GM03348 (cell line): ENCODE measurements at places on chromosomes 6 and 20.

DNA sequence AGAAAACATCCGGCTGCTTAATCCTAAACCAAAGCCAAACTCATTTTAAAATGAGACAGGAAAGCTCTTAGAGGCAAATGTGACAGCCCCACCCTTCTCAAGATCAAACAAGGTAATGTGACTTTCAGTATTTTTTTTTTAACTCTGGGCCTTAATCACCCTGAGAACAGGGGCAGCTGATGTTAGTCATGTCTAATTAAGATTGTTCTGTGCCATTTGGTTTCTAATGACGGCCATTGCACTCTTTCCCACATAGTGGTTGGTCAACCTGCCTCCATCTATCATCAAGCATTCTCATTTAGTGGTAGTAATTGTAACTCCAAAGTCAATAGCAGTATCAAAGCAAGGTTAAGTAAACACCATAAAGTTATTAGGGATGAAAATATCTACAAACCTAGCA, 191.6 kb upstream of the EXOC2 start:
- no peak for DNase-seq

DNA sequence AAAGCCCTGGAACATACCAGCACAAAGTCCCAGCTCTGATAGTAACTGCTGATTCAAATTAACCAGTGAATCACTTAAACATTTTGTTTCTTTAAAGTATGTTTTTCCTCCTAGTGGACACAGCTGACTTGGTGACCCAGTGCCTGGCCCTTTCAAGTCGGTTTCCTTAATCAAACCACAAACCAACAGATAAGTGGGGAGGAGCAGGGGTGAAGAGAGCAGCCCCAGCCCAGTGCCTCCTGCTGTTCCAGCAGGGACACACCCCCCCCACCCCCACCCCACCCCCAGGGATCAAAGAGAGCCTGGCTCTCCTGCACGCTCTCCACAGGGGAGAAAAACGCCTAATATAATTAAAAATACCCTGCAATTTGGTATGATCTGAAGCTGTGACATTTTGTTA, 55.4 kb upstream of the TBXT start:
- DNase-seq = no peak

DNA sequence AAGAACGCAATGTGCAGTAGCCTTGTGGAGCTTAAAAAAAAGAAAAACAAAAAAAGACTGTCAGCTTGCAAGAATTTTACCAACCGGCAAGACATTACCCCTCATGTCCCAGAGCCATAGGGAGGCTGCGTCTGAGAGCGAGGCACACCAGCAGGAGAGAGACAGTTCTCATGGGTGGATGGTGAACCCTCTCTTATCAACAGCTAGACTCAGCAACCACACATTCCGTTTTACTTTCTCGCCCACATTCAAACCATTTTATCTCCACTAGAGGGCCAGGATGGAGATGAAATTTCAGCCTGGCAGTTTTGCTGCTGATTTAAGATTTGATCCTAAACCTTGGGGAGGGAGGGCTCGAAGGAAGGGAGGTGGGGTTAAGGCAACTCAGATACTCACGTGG, 247.0 kb downstream of the ATXN1 start:
- DNase-seq = peak; percentile 63

DNA sequence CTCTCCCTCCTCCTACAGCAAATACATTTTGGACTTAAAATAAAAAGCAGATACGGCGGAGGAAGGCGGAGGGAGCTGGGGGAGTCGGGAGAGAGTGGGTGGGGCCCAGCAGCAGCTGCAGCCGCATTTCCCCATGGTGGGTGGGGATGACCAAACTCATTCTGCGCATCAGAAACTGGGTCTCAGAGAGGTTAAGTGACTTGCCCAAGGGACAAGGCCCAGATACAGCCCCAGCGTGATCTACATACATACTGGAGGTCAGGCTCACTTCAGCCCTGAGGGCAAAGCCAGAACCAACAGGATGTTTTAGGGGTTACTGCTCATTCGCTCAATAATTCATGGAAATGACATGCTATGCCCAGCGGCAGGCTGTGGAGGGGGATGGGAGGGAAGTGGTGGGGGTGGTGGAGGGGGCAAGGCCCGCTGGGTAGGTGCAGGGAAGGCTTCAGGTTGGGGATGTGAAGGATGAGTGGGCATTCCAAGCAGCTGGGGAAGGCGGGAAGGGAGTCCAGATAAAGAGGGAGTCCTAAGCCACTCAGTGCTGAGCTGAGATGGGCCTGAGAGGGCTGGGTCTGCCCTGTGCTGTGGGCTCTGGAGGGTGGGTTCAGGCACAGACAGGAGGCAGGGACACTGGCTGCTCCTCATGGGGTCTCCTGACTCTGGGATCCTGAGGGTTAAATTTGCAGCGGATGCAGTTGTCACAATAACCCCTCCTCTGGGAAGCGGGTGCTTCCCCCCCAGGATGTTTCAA, 31.0 kb downstream of the DLGAP4 start:
- no peak for DNase-seq

DNA sequence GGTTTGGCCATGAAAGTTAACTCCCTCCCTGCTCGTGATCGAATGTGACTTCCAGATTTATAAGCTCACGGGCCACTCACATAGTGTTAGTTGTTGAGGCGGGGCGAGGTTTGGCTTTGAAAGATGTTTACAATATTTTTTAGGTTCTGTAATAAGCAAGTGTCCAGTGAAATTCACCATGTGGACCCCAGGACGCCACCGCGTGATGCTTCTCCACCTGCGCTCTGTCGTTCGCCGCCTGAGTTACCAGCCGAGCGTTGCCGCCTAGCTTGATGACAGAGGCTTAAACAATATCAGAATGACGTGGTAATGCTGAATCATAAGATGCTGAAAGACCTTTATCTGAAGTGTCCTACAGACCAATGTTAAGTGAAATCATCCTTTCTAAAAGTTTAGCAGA, 241.0 kb downstream of the MYLK4 start:
- no peak for DNase-seq

- DNase-seq = peak; percentile 93
Measured at GRCh38 chr6:36735110-36736071, 37.8 kb downstream of the RAB44 start.

DNA sequence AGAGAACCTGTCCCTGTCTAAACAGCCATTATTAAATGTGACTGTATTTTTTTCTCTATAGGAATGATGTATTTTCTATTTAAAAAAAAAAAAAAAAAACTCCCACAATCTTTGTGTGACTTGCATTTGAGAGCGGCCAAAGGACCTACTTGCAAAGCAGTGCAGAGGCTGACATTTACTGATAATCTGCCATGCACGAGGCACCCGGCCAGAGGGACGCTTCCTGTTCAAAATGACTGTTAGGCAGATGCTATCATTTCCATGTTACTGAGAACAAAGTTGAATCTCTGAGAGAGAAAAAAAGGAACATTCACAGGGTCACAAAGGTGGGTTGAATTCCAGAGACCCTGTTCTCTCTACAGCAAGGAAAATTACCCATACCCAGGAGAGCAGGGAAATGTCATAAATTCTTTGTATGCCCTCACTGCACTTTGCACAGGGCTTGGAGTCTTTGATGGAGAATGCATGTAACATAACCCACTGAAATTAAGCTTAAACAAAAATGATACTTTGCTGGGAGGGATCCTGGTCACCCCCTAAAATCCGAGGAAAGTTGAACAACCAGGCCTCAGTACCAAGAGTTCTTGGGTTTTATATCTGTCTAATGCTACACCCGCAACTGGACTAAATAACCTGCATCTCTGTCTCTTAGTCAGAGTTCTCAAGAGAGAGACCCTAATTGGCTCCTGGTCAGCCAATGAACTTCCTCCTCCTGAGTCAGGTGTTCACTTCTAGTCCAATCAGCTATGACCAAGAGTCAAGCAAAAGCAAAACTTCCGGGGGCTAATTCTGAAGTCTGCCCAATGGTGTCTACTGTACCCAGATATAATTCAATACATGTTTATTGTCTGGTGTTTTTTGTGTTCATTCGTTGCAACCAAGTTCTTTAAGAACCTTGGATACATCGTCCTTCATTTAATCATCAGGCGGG, 61.2 kb downstream of the GCLC start:
- no peak for DNase-seq

DNA sequence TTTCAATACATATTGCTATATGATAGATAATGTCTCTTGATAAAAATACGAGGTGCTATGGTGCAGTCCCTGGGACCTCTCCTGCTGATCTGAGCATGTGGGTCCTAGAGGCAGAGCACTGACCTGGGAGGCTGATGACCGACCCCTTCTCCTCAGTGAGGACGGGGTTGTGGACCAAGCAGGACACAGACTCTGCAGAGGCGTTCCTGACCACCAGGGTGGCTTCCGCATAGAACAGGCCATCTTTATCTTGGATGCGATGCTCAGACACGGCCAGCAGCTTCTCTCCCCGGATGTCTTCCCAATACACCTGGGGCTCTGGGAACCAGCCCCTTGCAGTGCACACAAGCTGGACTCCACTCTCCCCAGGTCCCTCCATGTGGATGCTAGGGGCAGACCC, 4.2 kb downstream of the BTNL2 start:
- DNase-seq = no peak

- no peak for DNase-seq
Measured at GRCh38 chr20:14820771-14821170, 483.4 kb upstream of the FLRT3 start.

GRCh38 chr6:26363882-26364701, 906 bp upstream of the BTN3A2 start:
- peak; percentile 8 for DNase-seq

DNA sequence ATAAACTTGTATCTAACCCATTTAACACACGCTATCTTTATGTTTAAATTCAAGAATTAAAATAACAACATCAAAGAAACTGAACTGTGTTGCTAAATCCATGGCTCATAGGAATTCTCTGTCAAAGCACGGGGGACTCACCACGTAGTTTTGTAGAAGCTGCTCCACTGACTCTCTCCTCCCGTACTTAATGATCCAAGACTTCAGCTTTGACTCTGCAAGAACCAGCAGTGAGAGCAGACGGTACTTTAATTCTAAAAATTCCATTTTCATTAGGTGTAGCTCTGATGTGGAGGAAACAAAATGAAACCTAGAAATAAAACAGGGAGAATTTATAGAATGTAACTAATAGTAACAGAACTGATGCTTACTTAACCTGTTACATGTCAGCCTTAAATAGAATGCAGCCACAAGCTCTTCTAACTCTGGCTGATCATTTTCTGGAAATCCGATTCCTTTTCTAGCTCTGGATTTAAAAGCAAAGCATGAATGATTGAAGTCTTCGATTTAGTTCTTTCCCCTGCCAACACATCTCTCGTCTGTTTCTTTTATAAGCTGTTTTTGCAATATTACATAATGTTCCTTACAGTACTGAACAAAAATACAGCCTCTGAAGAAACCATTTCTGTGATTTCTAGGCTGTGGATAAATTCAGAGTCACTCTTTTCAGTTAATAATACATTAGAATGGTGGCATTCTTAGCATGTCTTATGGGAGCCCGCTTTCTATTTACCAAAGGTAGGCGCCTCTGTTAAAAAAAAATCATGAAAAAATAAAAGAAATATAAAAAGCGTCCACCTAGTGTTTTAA, 165.5 kb downstream of the SYNE1 start:
- peak; percentile 45 for DNase-seq

DNA sequence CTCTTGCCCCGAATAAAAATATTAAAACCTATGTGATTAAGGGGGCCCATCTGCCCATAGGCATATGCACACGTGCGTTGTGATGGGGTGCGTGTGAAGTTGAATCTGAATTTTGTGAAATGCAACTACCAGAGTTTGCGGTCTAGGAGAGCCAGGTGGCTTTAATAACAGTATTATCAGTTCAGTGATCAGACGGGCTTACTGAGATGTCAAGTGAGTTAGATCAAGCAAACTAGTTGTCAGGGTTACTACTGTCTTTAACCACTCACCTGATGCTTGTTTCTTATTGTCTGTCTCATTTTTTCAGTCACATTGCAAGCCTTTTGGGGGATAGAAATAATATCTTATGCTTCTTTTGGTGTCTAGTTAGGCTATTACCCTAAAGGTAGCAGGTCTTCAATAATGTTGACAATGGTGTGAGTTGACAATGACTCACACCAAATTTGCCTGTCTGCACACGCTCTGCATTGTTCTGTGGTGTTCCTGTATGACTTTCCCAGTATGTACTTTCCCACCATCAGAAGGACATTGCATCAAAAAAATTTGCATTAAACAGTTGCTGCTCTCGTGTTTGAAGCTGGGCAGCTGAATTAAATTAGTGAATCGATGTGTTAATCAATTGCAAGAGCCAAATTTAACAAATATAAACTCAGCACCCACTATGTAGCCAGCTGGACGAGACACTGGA, 103.1 kb upstream of the NAA20 start:
- DNase-seq = no peak

DNA sequence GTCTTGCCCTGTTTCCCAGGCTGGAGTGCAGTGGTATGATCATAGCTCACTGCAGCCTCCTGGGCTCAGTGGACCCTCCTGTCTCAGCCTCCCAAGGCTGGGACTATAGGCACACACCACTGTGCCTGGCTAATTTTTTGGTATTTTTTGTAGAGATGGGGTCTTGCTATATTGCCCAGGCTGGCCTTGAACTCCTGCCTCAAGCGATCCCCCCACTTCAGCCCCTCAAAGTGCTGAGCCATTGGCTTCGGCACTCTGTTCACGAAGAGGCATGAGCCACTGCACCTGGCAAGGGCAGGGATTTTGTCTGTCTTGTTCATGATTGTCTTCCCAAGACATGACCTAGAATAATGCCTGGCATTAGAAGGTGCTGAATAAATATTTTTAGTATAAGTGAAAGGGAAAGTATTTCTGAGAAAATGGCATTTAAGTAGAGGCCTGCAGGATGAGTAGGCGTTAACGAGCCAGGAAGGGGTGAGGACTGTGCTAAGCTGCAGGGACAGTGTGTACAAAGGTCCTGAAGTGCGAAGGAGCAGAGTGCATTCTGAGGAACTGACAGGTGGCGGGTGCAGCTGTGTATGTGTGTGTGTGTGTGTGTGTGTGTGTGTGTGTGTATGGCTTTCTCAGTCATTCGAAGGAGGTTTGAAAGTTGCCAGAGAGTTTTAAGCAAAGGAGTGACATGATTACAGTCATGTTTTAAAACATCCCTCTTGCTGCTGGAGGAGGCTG, 43.0 kb downstream of the VEGFA start:
- no peak for DNase-seq

GRCh38 chr6:148524976-148525375, 182.3 kb downstream of the SASH1 start:
- no peak for DNase-seq

- peak; percentile 36 for DNase-seq
Measured at GRCh38 chr20:3420211-3420707, 12.8 kb upstream of the DNAAF9 start.

DNA sequence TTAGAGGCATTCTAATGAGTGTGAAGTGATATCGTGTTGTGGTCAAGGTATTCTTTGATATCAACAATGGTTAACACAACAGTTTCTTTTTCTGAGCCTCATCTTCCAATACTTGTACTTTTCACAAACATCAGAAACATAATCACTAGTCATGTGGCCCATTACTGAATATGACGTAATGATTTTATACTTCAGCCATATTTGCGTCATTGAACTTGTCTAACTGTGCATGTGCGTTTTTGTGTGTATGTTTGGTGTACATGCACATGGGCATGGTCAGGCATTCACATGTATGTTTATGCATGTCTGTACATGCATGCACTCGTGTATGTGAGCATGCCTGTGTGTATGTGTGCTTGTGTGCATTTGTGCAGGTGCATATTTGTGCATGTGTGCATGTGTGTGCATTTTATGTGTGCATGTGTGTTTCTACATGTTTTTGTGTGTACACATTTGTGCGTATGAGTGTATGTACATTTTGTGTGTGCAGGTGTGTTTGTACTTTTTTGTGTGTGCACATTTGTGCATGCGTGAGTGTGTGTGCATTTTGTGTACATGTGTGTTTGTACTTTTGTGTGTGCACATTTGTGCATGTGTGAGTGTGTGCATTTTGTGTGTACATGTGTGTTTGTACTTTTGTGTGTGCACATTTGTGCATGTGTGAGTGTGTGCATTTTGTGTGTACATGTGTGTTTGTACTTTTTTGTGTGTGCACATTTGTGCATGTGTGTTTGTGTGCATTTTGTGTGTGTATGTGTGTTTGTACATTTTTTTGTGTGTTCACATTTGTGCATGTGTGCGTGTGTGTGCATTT, 29.4 kb downstream of the PRR18 start:
- no peak for DNase-seq
